Activated CD4-positive, alpha-beta T cell treated with anti-CD3 and anti-CD28 coated beads, Interleukin-2, Interleukin-6, amounts not matched to agents 100 ng/mL and 50 ng/mL, durations not matched to agents 16 hours and 8 hours (primary cell): ENCODE measurements at places on chromosomes 13 and 19.

- DNase-seq: no peak
Measured at GRCh38 chr19:572743-573518, 535 bp downstream of the BSG start.

GRCh38 chr19:8132858-8133458 lies 16.4 kb downstream of the FBN3 start:
- no peak for DNase-seq

DNA sequence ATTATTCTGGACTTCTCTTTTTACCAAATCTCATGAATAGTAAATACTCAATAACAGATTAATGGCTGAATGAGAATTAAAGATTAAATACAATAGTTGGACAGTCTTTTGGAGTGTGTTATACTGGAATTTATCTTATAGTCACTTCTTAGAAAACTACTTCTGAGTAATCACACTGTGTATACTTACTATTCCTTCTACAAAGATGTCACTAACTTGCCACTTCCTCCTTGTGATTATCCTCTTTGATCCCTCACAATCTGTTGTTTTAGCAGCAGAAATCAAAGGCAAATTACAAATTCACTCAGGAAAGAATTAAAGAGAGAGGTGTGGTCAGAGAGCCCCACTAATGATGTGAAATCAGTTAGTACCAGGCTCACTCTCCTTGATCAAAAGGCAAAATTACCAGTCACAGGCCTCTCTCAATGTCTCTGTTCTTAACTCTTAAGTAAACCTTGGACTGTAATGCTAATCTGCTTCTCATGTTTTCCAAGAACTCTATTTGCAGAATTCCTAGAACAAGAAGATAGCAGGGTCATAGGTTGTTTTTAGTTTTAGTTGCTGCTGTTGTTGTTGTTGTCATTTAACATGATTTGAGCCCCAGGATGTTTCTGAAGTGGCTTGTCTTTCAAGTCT lies 37.3 kb upstream of the FNDC3A start:
- DNase-seq: no peak

GRCh38 chr19:39588066-39588465 lies 14.3 kb upstream of the LGALS13 start:
- no peak for DNase-seq

DNA sequence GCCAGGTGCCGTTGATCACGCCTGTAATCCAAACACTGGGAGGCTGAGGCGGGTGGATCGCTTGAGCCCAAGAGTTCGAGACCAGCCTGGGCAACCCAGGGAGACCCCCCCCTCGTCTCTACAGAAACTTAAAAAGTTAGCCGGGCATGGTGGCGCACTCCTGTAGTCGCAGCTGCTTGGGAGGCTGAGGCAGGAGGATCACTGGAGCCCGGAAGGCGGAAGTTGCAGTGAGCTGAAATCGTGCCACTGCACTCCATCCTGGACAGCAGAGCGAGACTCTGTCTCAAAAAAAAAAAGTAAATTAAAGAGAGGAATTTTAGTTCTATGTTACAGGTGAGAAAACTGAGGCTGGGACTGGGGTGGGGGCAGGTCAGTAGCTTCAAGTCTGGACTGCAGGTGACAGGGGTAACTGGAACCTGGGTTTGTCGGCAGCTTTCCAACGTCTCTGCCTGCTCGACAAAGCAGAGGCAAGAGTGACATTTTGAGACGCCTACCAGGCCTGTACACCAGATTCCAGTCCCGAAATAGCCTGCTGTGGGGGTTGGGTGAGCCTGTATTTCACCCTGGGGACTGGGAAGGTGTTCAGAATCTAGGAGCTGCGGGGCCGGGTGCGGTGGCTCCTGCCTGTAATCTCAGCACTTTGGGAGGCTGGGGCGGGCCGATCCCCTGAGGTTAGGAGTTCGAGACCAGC lies 1.2 kb downstream of the SELENOW start:
- no peak for DNase-seq

DNA sequence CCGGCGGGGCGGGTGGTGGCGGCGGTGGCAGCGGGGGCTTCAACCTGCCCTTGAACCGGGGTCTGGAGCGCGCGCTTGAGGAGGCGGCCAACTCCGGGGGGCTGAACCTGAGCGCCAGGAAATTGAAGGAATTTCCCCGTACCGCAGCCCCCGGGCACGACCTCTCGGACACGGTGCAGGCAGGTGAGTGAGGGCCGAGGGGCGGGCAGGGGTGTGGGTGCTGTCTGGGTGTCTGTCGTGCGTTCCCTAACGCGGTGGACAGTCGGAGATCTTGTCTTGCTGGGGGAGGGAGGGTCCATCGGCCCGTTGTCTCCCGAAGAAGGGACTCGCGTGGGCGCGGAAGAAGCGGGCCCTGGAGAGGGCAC lies 533 bp downstream of the LRCH1 start:
- DNase-seq: no peak

- no peak for DNase-seq
Measured at GRCh38 chr19:53865523-53865917, 2.2 kb upstream of the MYADM start.
